ENCODE measurements at places on chromosomes 12 and 14.

DNA sequence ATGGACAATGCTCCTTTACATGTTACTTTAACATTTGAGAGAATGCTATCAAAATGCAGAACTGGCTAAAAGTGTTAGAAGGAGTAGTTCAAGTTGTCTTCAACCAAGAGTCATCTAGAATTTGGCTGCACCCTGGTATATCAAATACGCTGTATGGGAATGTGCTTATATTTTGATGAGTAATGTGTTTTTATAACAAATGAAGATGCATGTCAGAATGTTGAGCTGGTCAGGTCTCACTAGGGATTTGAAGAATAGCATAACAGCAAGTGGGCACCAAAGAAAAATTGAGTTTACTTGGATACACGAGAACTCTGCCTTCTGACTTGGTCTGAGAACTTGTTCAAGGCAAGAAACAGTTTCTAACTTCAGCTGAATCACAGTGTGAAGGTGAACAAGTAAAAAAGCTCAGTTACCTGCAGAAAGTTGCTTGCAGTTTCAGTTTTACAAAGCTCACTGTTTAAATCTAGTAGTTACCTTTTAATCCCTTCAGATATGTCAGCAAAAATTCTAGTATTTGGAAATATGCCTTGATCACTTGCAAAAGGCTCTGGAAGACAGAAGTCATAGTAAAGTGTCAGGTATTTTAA lies 82.3 kb downstream of the PDE3A start:
- DNase-seq = no peak

DNA sequence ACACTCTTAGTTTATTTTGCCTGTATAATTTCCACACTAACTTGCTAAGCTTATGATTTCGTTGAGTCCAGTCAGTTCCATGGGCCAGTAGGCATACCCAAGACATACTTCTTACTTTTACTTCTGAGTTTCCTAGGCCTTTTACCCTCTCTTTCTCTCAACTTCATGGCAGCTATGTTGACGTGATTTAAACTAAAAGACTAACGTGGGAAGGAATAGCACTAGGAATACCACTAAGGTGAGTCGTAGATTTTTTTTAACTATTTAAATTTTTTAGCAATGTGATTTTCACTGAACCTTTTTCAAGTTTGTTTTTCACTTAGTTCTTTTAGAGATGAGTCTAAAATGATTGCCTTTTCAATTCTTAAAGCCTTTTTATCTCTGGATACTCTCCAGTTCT lies 793.5 kb upstream of the NOVA1 start:
- no peak for DNase-seq

GRCh38 chr14:92677087-92677668 lies 71.2 kb downstream of the LGMN start:
- DNase-seq = no peak

DNA sequence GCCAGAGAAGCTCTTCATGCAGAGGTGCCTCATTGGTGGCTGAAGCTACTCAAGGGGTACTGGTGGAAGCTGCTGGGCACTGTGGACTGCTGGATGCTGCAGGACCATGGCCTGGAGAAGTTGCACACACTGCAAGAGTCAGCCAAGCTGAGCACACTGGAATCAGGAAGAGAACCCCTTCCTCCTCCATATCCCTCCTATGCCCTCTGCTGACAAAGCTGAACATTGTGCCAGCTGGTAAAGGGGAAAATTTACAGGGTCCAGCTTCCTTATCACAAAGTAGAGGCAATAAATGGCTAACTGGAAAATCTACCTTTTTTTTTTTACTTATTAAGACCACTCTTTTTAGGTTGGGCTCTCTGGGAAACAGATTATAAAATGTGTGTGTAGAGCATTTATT lies 6.5 kb downstream of the CCDC175 start:
- DNase-seq = no peak

DNA sequence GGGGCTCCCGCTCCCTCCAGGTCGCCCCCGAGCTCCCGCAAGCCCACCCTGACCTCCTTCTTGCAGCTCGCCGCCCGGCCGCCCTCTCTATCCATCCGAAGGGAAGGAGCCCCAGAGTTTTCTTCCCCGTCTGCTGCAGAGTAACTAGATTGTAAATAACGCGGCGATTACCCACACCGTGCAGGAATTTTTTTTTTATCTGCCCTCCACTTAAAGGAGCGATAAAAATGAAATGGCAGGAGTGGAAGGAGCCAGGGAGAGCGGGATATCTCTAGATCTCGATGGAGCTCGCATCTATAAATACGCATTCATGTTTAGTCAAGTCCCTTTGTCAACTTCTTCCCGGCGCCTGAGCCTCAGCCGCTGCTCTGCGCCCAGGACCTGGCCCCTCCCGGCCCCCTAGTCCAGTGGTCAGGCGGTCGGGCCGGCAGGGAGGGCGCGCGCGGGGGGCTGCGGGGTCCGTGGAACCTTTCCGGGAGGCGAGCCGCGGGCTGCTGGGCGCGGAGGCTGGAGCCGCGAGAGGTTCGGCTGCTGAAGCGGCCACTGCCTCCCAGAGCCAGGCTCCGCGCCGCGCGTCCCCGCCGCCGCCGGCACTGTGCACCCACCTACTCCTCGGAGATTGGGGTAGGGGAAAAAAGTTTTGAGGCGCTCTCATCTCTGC lies 386.0 kb downstream of the BCAT1 start:
- no peak for DNase-seq

GRCh38 chr12:21221778-21222177 lies 90.8 kb downstream of the SLCO1B1 start:
- DNase-seq = no peak
